ENCODE measurements at places on chromosomes 4 and X. TPM values are rescaled to one million over a fixed set of nuclear protein-coding genes. Genes with fewer than 3 reads are reported as not detected.

The RAB9B gene
- total RNA-seq: 1.2 TPM

The ADH5 gene
- total RNA-seq: 293 TPM

The SHROOM2 gene
- under 0.01 TPM for total RNA-seq

The PDE6B gene
- total RNA-seq: 1.3 TPM

The ANAPC4 gene
- total RNA-seq: 21.1 TPM

The TCEAL2 gene
- 0.28 TPM for total RNA-seq

The CSAG3 gene
- total RNA-seq: not detected

The TEX11 gene
- total RNA-seq: 0.09 TPM

The FAT1 gene
- 132 TPM for total RNA-seq

The XAGE2 gene
- not detected for total RNA-seq

The FRMD7 gene
- total RNA-seq: 0.09 TPM

The GYG2 gene
- total RNA-seq: 11.4 TPM
